Non-pigmented ciliary epithelial cell (primary cell): ENCODE measurements at places on chromosomes 1 and 21.

GRCh38 chr1:63857478-63857877 is 83.7 kb downstream of the ROR1 start:
- no peak for DNase-seq

GRCh38 chr21:35968564-35968963 is 91.8 kb downstream of the SETD4 start:
- no peak for DNase-seq

- peak; percentile 17 for DNase-seq
Observed at GRCh38 chr1:22611530-22611947, 24.9 kb upstream of the C1QA start.

DNA sequence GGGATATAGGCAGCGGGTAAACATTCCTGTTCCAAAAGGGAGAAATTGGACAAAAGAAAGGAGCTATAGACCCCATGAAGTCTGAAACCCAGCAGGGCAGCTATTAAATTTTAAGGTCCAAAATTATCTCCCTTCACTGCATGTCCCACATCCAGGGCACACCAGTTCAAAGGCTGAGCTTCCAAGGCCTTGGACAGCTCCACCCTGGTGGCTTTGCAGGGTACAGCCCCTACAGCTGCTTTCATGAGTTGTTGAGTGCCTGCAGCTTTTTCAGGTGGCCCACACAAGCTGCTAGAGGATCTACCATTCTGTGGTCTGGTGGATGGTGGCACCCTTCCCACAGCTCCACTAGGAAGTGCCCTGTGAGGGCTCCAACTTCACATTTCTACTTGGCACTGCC is 662.5 kb upstream of the PKN2 start:
- no peak for DNase-seq

- DNase-seq = no peak
Observed at GRCh38 chr1:43439781-43440180, 13.9 kb downstream of the HYI start.

- DNase-seq = no peak
Observed at GRCh38 chr21:44052830-44053226, 40.7 kb downstream of the TRAPPC10 start.

GRCh38 chr1:66532798-66533783 is 862 bp upstream of the SGIP1 start:
- no peak for DNase-seq

DNA sequence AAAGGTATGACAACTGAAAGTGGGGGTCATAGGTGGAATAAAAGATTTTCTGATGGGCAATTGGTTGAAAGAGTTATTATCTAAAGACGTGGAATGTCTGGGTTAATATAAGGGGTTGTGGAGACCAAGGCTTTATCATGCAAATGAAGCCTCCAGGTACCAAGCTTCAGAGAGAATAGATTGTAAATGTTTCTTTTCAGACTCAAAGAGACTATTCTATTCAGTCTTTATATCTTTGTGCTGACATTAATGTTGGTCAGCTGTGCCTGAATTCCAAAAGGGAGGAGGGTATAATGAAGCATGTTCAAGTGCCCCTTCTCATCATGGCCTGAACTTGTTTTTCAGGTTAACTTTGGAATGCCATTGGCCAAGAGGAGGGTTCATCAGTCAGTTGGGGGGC is 145.3 kb downstream of the SETD4 start:
- DNase-seq = no peak

- DNase-seq = no peak
Observed at GRCh38 chr1:23169727-23170335, 1.2 kb upstream of the LUZP1 start.

- DNase-seq = no peak
Observed at GRCh38 chr1:152997901-152998300, 3.6 kb upstream of the SPRR3 start.

DNA sequence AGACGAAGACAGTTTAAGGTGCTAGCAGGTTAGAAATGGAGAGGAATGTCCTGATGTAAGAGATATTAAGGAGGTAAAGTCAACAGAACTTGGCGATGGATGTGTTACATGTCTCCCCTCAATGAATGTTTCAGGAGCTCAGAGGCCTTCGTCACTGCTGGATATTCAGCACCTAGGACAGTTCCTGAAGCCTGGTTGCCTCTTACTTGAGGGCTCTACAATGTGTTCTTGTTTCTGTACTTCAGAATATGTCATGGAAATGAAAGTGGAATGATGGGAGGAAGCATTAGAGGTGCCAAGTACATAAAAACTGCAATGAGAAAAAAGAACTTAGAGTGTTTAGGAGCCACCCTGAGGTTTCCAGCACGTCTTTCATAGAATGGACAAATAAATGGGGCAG is 17.7 kb downstream of the TNR start:
- no peak for DNase-seq

DNA sequence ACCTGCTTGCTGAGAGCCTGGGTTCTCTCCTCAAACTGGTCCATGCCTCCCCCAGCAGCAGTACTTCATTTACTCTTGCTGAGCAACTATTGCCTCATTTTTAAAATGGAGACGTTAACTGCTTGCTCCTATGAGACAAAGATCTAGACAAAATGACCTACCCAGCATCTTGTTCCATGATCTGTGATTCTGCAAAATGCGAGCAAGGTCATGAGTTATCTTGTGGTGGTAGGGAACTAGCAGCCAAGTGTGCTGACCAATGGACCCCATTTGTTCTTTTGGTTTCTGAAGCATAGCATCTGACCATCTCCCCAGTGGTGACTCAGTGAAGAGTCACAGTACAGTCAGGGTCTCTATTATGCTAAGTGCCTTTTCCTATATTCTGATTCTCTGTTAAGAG is 40.4 kb downstream of the TBX15 start:
- peak; percentile 38 for DNase-seq

GRCh38 chr1:156584813-156585212 is 5.3 kb downstream of the TTC24 start:
- DNase-seq = no peak

DNA sequence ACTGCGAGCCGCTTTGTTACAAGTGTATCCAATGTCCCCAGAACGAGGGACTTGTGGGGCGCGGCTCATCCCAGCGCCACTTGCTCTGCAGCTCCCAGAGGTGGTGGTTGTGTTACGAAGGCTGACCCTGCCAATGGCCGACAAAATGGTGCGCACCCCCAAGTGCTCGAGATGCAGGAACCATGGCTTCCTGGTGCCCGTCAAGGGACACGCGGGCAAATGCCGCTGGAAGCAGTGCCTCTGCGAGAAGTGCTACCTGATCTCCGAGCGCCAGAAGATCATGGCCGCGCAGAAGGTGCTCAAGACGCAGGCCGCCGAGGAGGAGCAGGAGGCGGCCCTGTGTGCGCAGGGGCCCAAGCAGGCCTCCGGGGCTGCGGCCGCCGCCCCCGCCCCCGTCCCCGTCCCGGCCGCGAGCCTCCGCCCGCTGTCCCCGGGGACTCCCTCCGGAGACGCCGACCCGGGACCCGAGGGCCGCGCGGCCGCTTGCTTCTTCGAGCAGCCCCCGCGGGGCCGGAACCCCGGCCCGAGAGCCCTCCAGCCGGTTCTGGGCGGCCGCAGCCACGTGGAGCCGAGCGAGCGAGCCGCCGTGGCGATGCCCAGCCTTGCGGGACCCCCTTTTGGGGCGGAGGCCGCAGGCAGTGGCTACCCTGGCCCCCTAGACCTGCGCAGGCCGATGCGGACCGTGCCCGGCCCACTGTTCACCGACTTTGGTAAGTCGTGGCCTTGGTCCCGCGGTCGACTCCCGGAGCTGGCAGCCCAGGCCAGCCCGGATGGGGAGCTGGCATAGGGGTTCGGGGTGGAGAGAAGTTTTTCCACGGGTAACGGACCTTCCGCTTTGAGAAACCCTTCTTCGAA is at the start of gene DMRTB1:
Gene DMRTB1 (plus strand): TSS at position 79 of the 855 bp plus-strand sequence. CDS start 55 bp downstream, at position 134.
- no peak for DNase-seq

- DNase-seq = no peak
Observed at GRCh38 chr1:41823471-41823870, 95.3 kb downstream of the HIVEP3 start.

DNA sequence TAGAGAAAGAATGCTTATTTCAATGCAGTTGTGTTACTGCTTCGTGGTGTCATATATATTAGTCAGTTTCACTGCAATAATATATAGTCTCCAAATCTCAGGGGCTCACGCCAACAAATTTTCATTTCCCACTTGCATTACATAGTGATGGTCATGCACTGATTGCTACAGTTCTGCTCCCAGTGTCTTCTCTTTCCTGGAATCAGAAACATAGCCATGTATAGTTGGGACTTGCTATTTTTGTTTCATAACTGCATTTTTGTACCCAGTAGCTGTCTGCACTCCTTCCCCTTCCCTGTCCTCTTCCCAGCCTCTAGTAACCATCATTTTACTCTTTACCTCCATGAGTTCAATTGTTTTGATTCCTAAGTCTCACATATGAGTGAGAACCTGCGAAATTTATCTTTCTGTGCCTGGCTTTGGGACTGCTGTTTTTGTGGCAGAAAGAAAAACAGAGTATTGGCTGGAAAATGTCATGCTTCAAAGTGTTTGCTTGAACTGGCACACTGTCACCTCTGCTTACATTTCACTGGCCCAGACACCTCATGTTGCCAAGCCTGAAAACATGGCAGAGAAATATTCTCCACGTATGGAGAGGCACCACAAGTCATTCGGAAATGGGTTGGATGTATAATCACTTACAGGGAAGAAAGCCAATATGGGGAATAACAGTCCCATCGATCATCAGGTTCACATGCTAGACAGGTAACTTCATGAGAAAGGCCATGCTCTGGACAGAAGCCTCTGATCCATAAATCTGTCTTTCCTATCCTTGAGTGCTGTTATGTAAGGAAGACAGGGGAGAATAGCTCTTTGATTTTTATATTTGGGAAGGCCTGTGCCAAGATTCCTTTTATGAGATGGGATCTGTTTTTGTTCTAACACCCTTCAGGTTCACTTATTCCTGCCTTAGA is 60.4 kb upstream of the BACH1 start:
- DNase-seq = no peak

- no peak for DNase-seq
Observed at GRCh38 chr1:205228093-205228521, 361 bp downstream of the TMCC2 start.

DNA sequence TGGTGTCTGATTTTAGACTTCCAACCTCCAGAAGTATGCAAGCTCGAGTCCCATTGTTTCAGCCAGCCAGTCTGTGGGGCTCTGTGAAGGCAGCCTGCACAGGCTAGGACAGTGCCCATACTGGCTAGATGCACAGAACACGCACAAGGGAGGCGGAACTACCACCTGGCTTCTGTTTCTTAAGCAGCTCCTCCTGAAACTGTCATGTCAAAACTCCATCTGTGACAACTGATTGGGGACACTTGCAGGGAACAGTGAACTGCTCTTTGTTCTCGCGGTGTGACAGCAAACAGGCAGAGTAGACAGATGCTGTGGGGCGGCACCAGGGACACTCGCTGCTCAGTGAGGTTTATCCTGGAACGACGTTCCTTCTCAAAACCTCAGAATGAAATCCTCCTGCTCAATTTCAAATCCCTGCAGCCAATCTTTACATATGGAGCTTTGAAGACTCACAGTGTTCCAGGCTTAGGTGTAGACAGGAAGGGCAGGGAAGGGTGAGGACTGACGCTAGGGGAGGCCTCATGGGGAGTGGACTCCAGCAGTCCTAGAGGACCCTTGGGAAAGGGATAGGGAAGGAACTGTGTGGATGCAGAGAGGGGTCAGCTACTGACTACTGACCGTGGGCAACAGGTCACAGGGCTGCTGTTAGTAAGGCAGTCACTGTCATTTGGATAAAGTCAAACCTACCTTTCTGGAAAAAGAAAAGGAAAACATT is 73.8 kb downstream of the ERG start:
- no peak for DNase-seq

DNA sequence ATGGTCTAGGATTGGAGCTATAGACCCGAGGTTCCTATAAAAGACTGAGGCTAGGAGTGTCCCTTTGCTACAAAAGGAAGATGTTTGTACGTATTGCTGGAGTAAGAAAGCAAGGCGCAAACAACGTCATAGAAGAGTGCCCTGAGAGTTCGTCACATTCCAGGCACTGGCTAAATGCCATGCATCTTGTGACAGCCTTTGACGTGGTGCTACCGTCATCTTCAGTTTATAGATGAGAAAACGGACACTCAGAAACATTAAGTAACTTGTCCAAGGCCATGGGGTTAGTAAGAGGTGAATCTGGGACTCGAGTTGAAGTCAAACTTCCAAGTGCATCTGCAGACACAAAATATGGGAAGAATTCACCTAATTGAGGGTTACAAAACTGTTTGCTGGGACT is 104.2 kb upstream of the SLC45A1 start:
- DNase-seq = no peak

DNA sequence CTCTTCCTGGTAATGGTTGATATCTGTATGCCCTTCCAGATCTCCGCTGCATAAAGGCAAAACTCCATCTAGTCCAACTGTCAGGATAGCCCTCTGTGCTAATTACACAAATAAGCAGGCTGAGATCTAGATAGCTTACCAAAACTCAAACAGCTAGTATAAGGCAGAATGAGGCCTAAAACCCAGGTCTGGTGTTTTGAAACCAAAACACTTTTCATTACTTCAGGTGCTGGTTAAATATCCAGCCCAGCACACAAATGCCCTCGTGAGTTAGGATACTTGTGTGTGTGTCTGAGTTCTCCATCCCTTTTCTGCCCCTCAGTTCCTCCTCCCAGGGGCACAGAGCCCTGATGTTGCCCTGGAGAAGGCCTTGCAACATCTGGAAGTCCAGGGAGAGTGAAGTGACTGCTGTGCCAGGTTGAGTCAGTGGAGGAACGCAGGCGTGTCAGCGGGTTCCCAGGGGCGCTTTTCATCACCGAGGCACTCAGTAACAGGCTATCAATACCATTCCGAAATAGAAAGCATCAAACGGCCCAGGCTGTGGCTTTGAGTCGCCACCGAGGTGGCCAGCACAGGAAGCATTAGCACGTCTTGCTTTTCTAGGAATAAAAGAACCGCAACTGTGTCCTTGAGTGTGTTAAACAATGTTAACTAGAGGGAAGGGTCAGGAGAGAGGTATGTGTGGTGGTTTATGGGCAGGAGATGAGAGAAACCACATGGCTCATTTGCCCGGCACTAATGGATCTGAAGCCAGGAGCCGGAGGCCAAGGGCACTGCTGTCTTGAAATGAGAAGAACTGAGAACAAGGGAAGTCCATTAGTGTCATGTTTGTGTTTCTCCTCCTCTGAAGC is 90.7 kb upstream of the WLS start:
- no peak for DNase-seq

GRCh38 chr21:34553151-34553952 is 41.3 kb upstream of the KCNE1 start:
- no peak for DNase-seq

DNA sequence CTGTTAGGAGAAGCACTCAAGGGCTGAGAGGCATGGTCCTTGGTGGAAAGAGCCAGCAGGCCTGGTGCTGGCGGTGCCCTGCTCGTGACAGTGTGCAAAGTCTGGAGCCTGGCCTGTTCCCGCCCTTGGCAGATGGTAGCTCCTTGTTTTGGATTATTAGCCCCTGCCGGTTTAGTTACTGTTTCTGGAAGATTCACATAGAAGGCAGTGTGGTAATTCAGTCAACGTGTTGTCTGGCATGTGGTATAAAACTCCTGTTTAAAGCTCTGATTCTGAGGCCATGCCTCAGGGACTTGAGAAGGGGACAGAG is 6.8 kb downstream of the PKNOX1 start:
- DNase-seq = no peak

DNA sequence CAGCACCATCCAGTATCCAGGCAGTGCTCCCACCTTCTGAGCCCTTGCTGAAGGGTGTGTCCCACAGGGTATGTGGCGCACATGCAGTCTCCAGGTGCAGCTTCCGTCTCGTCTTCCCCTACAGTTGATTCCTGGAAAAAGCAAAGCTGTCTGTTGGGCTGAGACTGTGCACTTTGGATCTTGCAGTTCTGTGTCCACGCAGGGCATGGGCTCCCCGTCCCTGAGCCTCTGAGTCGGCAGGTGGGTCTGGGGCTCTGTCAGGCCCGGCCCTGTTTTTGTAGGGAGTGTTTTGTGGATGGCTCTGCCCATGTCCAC is 32.8 kb downstream of the SNAP47 start:
- no peak for DNase-seq

- DNase-seq = no peak
Observed at GRCh38 chr1:85884372-85885035, 176.3 kb upstream of the ZNHIT6 start.
